Activated CD4-positive, alpha-beta T cell treated with anti-CD3 and anti-CD28 coated beads, Interleukin-2, amount 50 U/mL, for 1 hour (primary cell): ENCODE measurements at places on chromosomes 11 and 22.

DNA sequence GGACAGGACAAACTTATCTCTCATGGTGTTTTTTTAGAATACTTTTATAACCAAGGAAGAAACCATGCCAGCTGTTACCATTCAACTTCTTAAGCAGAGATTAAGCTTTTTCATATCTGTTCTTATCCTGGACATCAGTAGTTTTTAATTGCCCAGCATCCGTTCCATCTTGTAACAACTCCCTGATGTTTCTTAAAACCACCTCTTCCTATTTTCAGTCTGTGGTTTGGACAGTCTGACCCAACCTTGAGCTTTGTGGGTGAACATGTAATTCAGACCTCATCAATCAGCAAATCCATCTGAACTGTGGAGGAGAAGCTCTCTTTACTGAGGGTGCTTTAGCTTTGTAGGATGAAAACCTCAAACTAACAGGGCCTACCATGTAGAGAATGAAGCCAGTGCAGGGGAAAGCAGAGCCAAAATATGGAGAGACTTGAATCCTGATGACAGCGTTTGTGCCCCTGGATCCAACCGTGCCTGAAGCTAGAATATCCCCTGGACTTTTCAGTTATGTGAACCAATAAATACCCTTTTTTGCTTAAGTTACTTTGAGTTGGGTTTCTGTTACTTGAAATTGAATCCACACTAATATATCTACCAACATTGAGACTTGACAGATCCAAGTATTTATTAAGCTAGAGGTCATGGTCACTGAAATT lies 9.4 kb downstream of the TUG1 start:
- no peak for DNase-seq

DNA sequence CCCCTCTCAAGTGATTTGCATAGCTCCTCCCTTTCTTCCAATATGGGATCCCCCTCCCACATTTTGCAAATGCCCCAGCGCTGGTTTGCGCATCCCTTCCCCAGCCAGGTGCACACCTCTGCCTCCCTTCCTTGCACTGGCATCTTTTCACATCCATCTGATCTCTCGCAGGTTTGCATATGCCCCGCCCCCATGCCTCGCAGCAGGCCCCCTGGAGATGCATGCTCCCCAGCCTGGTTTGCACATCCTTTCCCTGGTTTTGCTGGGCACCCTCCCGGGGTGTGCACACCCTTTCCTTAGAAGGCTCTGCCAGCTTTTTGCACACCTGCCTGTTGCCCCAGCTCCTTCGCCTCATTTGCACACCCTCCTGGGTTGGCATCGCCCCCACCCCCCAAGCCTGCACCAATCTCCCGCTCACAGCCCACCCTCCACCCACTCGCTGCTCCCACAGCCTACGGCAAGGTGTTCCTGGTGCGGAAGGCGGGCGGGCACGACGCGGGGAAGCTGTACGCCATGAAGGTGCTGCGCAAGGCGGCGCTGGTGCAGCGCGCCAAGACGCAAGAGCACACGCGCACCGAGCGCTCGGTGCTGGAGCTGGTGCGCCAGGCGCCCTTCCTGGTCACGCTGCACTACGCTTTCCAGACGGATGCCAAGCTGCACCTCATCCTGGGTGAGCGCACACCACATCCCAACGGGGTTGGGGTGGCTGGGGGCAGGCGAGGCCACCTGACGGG lies 917 bp downstream of the RPS6KA4 start:
- DNase-seq = peak; percentile 23

DNA sequence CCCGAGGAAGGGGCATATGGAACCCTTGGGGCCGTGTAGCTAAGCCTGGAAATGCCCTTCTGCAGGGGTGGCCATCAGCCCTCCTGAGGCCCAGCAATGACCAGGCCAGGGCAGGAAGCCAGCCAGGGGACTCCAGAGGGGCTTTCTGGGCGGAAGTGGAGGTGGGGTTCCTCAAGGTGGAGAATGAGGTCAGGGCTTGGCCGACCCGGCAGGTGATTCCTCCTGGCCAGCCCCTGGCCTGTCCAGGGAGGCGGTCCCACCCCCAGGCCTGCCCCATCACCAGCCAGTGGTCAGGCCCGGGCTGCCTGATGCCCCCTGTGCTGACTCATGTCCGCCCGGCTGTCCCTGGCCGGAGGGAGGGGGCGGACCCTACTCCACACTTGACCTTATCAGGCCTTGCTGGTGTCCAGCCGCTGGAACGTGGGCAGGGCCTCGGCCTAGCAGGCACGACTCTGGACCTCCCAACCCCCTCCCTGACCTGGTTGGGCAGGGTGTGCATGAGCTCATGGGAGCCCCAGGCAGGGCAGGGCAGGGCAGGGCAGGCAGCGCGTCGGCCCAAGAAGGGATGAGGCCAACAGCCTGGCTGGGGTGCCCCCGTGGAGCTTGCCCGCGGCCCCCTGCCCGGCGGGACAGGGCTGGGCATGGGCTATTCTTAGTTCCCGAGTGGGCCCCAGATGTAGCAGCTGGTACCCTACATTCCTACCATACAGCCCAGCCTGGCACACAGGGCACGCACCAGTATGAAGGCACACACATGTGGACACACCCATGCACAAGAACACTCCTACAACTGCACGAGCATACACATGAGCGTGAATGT lies 35.9 kb downstream of the RPL3 start:
- DNase-seq = no peak

GRCh38 chr22:37484480-37485394 lies 1.4 kb downstream of the MFNG start:
- DNase-seq = peak; percentile 72

DNA sequence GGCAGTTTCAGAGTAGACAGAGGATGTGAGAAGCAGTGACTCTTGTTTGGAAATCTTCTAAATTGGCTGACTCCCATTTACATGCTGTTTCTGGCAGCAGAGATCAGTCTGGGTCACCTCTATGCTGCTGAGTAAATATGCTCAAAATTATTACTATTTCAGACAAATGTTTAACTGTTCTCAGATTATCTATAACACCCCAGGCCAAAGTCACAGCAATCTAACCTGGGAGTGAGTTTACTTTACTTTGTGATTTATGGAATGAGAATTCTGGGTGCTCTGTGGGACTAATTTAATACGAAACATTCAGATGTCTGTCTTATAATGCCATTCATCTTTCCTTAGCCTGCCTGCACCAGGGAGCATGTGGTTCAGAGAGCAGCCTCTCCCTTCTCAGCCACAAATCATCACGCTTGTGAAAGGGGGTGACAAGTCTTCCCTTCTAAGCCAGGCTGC lies 282.5 kb upstream of the MPPED2 start:
- DNase-seq = no peak

DNA sequence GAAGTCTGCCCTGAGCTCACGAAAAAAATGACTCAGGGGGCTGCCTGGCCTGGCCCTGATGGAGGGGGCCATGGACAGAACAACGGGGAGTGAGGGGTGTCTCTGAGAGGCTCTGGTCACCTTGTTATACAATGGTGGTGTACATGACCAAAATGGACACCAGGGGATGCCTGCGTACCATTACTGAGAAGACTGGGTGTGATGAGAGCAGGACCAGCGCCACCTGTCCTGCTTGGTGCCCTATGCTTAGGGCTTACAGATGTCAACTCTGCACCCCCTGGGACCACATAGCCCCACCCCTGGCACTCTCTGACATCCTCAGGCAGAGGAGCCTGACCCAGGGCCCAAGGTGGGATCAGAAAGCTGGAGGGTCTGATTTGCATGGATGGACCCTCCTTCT lies 104.8 kb downstream of the ZNF280B start:
- DNase-seq = no peak

DNA sequence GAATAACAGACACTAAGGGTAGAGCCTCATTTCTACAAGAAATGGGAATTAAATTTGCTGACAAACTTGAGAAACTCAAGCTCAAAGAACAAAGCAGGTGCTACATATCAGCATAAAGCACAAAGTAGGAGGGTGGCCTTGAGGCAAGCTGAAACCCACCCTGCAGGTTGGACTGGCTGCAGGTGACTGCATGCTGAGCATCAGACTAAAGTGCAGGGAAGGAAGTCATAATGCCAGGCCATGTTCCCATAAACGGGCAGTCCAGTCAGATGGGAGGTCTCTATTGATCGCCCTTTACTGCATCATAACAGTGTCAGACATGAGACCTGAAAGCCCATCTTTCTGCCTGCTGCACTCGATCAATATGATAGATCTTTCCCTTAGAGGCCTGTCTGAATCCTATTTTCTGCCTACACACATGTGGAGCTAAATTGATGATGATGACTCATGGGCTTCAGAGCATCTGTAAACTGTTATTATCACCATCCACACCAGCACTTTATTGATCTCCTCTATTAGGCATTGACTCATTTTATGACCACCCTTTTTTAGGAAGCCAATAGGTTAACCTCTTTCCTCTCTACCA lies 224.5 kb upstream of the DDI1 start:
- no peak for DNase-seq

- DNase-seq = no peak
These were observed 12.7 kb upstream of the TSGA10IP start for GRCh38 chr11:65932558-65932919.

GRCh38 chr22:28443526-28443876 lies 236.1 kb downstream of the TTC28 start:
- peak; percentile 14 for DNase-seq

DNA sequence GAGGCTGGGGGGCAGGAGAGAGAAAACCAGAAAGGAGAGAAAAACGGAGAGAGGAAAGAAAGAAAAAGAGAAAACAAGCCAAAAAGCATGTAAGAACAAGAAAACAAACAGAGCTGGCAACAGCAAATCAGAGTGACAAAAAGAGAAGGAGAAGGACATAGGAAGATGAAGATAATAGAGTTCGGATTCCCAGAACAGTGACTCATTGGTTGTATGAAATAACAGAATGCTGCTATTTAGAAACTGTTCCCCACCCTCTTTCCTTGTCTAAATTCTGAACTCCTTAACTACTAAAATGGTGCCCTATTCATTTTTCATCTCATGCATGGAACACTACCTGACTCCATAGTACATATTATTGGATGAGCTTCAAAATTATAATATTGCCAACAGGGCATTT lies 317.4 kb downstream of the C11orf87 start:
- no peak for DNase-seq

DNA sequence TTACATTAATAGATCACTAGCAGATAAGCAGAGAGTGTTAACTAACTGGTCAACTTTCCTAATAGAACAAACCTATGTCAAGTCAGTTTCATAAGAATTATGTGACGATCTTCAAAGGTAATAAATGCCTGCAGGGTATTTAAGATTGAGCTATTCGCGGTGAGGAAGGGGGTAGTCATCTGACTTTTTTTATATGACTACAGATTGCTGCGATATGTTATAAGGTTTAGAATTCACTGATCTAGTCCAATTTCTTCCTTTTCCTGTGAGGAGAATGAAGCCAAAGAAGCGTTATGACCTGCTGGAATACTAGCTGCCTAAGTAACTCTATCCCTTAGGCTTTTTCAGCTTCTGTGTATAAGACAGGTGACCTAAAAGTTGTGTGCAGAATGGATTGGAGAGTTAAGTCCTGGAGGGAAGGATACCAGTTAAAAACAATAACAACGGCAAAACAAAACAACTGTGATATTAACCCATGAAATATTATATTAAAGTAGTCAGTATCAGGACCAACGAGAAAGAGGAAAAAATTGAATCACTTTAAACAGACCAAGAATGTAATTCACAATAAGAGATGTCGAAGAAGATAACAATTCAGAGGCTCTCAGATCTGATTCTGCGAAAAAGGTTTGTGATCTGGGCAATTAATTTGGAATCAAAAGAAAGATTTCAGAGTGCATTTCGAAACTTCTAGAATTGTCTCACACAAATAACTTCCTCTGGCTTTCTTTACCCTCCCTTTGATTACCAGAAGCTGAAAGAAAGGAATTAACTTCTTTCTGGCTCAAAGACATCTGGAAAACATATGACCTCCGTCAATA lies 630 bp downstream of the CASP4 start:
- no peak for DNase-seq

DNA sequence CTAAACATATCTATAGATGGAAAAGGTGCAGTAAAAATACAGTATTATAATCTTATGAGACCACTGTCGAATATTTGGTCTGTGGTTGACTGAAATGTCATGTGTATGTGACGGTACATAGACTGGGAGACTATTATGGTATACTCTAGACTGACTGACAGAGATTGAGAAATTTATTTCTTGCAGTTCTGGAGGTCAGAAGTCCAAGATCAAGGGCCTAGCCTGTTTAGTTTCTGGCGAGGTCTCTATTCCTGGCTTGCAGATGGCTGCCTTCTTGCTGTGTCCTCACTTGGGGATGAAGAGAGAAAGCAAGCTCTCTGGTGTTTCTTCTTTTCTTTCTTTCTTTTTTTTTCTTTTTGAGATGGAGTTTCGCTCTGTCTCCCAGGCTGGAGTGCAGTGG lies 7.3 kb upstream of the OSBP2 start:
- no peak for DNase-seq

GRCh38 chr11:24005202-24005876 lies 491.5 kb upstream of the LUZP2 start:
- DNase-seq = no peak

DNA sequence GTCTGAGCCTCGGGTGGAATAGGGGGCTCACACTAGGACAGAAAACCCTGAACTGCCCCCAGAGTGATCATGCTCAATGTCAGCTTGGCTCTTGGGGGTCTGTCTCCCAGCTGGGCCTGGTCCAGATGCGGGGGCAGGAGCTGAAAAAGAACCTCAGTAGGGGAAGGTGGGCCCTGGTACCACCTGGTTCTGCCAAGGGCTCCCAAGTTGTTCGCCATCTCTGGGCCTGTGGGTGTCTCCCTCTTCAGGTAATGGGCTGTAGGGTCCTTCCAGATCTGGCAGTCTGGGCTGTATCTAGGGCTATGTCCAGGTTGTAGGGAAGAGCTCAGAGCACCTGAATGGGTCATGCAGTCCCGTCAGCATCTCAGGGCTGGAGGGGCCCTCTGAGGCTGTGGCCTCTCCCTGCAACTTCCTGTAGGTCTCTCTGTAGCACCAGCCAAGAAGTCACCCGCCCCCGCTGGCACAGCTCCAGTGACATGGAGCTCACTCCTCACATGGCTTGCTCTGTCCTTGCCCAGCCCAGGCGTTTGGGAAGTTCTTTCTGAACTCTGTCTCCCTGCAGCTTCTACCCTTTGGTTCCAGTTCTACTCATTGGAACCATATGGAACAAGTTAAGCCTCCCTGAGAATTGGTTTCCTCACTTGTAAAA lies 33.0 kb upstream of the SOX10 start:
- no peak for DNase-seq

DNA sequence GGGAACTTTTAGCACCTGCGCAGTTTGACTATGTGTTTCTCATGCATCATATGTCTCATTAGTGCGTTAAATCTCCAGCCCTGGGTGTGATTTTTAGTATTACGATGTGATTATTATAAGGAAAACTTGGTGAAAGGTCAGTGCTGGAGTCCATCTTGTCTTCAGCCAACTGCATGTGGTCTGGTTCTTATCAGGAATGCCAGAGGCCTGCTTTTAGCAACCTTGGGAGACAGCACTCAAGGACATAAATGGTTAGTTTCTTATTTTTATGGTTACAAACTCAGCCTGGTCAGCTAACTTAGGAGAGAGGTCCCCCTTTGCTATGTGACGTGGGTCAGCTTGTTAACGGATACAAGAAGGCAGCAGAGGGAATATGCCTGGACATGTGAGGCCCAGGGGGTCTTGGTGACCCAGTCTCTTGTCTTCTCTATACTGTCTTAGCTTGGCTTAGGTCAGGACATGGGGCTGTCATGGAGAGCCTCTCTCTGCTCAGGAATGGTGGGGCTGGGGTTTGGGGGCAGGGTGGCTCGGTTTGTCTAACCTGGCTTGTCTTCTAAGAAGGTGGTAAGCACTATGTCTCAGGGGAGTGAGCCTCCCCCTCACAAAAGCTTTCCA lies 21.5 kb downstream of the KCTD21 start:
- no peak for DNase-seq

GRCh38 chr11:33689085-33689484 lies 11.5 kb downstream of the C11orf91 start:
- DNase-seq = no peak

- DNase-seq = peak; percentile 73
These were observed 8.3 kb upstream of the PPIL2 start for GRCh38 chr22:21657360-21658032.
